ENCODE measurements at places on chromosomes 6 and 20. TPM values are rescaled to one million over a fixed set of nuclear protein-coding genes. Genes with fewer than 3 reads are reported as not detected.

The ZSCAN23 gene
- 1.3 TPM for total RNA-seq

The FLRT3 gene
- 0.22 TPM for total RNA-seq

The JAG1 gene
- total RNA-seq: 24.4 TPM

The ZSWIM3 gene
- 2.1 TPM for total RNA-seq

DNA sequence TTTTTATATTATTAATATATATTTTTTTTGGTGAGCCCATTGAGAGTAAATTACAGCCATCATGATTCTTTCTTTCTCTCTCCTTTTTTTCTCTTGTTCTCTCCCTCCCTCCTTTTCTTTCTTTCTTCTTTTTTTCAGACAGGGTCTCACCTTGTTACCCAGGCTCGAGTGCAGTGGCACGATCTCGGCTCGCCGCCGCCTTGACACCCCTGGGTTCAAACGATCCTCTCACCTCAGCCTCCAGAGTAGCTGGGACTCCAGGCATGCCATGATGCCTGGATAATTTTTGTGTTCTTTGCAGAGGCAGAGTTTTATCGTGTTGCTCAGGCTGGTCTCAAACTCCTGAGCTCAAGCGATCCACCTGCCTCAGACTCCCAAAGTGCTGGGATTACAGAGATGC, 1.6 kb downstream of the CCDC170 start:
- DNase-seq: no peak

DNA sequence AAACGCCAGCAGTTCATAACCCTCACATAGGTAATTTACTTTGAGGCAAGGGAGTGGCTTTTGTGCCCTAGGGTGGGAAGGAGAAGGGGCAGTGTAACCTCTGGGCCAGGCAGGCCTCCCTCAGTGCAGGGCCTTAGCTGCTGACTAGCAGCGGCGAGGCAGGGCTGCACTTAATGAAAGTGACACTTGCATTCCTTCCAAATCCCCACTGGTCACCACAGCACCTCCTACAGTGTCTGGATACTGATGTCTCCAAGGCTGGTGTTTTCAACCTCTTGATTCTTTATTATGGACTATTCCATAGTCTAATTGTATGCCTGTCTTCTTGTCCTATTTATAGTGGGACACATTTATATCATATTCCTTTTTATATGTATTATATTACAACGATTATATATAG, 152.7 kb downstream of the LY86 start:
- DNase-seq: no peak

- no peak for DNase-seq
Observed at GRCh38 chr6:6758915-6759654, 170.6 kb downstream of the LY86 start.
